Fibroblast of the aortic adventitia (primary cell): ENCODE measurements at places on chromosomes 7 and 10. TPM values are rescaled to one million over a fixed set of nuclear protein-coding genes. Genes with fewer than 3 reads are reported as not detected.

DNA sequence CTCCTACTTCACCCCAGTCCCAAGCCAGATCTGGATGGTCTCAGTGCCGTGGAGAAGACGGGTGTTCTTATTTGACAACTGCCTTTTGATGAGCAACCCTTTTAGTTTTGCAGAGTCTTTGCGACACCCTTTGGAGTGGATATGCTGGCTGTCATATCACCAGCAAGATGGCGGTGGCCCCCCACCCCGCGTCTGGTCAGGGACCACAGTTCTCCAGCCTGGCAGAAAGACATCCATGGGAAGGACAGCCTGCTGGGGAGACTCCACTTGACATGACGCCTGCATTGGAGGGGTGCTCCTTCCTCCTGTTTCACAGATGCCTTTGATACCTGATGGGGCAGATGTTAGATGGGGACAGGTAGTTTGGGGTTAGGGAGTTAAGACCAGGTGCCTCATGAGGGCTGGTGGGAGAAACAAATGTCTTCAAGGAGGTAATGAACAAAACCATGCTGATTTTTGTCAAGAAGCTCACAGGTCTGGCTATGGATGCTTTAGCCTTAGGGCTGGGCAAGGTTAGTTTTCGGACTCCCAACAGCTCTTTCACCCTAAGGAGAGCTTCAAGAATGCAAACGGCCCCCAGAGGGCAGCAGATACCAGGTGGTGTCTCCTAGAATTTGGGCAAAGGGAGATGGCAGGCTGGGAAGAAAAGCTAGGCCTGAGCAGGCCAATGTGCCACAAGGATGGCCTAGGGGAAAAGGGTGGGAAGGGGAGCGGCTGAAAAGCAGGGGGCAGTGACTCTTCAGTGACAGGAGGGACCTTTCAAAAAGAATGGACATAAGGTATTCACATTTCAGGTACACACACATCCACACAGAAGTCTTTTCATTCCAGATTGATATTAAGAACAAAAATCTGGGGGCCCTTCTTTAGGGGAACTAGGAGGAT is 95.2 kb downstream of the CLEC2L start:
- peak; percentile 54 for DNase-seq

GRCh38 chr10:79116801-79117723 is 48.3 kb downstream of the ZMIZ1 start:
- DNase-seq = peak; percentile 74

DNA sequence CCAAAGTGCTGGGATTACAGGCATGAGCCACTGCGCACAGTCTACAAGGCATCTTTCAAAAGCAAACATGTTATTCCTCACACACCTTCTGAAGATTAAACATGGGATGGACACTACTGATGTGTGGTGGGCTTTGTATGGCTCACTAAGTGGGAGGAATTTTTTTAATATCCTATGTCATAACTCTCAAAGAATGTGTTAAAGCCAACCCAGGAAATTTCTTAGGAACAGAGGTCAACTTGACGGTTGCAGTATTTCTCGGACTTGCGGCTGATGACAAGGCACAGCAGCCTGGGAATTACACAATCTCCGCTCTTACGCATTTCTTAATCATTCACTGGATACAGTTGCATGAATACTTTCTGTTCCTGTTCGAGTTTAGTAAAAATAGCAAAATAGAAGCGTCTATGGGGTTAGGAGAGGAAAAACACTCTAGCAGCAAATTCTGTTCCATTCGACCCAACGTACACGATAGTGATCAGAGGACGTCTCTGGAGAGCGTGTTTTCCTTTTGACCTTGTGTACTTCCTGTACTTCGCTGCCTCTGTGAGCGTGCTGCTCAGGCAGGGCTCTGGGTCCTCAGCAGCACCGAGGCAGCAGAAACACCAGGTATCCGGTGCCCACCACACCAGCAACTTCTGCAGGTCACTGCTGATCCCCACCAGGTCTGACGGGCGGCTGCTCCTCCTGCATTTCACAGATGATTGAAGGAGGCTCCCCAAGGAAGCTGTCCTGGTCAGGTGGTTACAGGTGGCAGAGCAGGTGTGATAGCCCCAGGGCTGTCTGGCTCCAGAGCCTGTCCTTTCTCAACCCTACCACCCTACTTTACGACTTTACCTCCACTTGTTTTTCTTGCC is 26.4 kb upstream of the SRGN start:
- DNase-seq = peak; percentile 99

- peak; percentile 80 for DNase-seq
Observed at GRCh38 chr7:30548845-30549244, 44.2 kb upstream of the GGCT start.

GRCh38 chr7:83452256-83452655 is 196.7 kb downstream of the SEMA3E start:
- no peak for DNase-seq

DNA sequence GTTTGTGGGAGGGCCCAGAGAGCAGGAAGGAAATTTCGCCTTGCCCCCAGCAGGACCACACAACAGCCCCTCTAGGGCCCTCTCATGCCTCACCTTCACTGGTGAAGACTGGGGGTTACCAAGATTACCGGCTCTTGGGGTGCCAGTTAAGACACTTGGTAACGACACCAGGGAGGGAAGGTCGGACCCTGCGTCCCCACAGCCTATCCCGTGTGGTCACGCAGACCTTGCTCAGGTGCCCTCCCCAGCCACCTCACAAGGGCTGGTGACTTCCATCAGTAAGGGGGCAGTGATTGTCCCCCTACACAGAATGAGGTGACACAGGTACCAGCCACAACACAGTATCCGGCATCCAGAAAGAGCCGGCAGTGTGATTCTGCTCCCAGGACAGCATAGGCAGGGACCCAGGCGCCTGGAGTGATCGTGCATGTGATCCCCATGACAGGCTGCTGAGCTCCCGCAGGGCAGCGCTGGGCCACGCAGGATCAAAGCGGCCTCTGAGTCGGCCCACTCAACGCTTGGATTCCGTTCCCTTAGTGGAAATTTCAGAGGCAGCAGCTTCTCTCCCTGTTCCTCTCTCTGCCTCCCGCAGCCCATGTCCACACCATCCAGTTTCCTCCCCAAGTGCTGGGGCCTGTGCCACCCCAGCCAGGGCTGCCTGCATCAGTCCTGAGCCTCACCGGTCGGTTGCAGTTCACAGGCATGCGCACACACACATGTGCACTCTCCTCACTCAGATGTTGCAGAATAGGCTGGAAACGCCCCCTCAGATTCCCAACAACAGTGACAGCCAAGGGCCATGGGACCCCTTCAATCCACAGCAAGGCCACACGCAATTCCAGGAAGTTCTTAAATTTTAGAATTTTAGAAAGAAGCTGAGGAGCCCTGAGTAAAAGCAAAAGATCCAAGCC is 35.8 kb downstream of the CAMK2B start:
- DNase-seq = no peak

- peak; percentile 19 for DNase-seq
Observed at GRCh38 chr10:71746344-71747037, 26.8 kb downstream of the VSIR start.

- no peak for DNase-seq
Observed at GRCh38 chr10:29035721-29036120, 253.1 kb upstream of the LYZL1 start.

DNA sequence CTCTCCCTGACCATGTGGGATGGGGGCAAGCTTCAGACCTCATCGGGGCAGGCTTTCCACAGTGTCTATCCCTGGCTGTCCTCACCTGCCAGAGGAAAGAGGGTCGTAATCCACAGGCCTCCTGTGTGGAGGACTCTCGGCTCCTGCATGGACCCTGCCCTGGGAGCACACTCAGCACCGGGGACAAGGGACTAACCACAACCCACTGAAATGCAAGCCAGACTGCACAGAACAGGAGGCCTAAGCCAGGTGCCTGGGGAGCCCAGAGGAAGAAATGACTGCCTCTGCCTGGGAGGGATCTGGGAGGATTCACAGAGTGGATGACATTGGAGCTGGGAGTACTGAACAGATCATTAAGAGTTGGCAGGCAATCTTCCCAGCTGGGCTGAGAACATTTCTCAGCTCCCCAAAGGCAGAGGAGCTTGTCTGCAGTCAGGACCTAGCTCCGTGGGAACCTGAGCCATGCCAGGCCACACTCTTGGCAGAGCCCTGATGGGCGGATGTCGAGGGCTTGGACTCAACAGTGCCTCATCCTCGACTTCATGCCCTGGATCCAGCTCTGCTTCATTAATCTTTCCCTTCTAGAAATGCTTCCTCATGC is 213.4 kb downstream of the USP6NL start:
- DNase-seq = peak; percentile 41

AQP1 gene
- 2.8 and 4.5 TPM in 2 replicates for total RNA-seq

ADAMTS14 gene
- 2.0 and 5.3 TPM in 2 replicates for total RNA-seq

KIF11 gene
- 4.5 and 46.5 TPM in 2 replicates for total RNA-seq

EVX1 gene
- not detected in 2 replicates for total RNA-seq
